Fibroblast of skin of scalp (primary cell): ENCODE measurements at places on chromosomes 16 and 17.

DNA sequence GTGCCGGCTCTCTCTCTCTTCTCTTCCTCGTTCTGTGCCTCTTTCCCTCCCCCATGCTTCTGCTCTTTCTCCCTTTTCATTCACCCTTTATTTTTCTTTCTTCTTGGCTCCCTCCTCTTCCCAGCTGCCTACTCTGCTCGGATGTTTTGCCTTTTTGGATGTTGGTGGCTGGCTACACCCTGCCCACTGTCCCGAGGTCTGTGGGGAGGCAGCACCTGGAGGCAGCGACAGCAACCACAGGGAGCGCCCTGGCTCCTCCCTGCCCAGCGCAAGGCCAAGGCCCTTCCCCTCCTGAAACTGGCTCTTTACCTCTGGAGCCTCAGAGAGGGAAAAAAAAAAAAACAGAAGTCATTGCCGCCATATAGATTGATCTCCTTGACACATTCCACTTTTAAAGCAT lies 20.0 kb downstream of the CLUAP1 start:
- no peak for DNase-seq

DNA sequence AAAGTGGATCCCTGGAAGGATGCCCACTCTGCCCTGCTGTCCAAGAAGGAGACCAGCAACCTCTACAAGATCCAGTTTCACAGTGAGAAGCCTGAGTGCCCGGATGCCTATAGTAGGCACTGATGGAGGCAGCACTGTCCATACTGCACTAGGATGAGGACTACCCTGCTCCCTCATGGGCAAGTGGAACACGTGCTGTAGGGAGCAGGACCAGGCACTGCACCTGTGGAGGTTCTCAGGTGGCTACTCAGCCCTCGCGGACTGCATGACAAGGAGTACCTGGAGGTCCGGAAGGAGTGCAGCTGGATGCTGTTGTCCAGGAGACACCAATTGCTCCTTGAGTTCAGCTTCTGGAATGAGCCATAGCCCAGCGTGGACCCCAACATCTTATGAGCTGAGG lies 146.1 kb upstream of the NLRP1 start:
- no peak for DNase-seq

- no peak for DNase-seq
Observed at GRCh38 chr16:12737563-12737962, 66.1 kb downstream of the CPPED1 start.

DNA sequence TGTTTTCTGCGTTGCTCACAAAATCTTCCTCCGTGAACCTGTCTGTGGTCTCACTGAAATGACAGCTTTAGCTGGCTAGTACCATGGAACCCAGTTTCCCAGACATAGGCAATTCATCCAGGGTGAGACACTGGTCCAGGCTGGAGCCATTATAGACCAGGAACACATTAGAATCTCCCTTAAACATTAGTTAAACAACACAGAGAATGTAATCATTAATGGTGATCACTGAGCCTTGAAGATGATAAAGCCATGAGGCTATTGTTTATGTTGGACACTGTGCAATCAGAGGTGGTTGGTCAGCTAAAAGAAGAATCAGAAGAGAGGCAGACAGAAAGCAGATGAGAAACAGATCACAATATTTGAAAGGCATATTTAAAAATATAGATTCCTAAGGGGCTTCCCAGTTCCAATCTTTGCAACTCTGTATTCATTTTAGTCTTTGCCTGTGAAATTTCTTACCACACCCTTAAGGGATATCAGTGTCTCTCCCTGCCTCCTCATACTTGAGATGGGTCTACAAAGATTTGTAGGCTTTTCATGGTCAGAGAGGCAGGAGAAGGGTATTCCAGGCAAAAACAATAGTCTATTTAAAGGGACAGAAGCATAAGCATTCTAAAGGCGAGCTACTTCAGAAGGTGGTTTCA lies 317.9 kb downstream of the MAP2K6 start:
- DNase-seq, result no peak
